Stimulated activated memory B cell treated with anti-CD40 and anti-IgM and Interleukin-4, amounts not matched to agents 10 μg/mL and 1 μg/mL and 100 μg/mL, for 72 hours (primary cell): ENCODE measurements at places on chromosomes 7 and 10.
A peak's percentile ranks its signal among the peaks of the same experiment; 100 is the strongest.

- no peaks in the 10 kb centered on the region for H3K27me3 ChIP-seq
- ATAC-seq: no peak
- H3K27ac ChIP-seq: no peak overlapping the region
- H3K4me3 ChIP-seq: no peak overlapping the region
- peaks cover 64% of the 10 kb centered on the region for H3K36me3 ChIP-seq
Measured at GRCh38 chr7:2792856-2793487, 51.1 kb downstream of the GNA12 start.

DNA sequence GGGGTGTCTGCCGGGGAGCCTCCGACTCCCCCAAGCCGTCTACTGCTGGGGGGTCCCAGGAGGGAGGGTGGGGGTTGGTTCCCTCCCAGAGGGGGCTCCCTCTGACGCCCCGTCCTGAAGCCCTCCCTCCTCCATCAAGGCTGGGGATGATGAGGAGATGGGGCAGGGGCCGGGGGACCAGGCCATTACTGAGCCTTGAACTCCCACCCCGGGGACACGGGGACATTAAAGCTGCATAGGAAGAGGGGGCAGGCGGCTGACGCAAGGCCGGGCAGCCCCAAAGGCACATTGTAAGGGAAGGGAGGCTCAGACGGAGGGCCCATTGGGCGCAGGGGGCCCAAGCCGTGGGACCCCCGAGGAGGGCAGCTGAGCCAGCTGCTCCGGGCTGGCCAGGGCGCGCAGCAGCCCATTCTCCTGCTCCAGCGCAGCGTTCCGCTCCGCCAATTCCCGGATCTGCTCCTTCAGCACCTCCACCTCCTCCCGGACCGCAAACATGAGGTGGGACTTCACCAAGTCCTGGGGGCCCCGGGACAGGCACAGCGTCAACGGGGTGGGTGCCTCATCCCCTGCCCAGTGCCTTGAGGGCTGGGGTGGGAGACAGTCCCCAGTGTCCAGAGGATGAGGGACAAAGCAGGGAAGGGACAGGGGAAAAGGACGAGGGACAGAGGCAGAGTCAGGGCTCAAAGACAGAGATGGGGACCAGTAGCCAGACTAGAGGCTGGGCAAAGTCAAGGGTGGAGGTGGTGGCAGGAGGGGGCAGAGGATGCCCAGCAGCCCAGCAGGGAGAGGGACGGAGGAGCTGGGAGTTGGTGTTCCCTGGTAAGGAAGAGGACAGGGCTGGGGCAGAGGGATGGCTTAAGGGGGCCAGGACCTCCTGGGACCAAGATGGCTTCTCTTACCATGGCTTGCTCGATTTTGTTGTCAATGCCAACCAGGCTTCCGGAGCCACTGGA lies 2.9 kb upstream of the SPACDR start:
- peaks cover 22% of the 10 kb centered on the region for H3K4me1 ChIP-seq
- peak overlapping the region; percentile 31 for H3K27ac ChIP-seq
- H3K27me3 ChIP-seq: no peaks in the 10 kb centered on the region
- H3K4me3 ChIP-seq: no peak overlapping the region
- peak; percentile 39 for ATAC-seq

DNA sequence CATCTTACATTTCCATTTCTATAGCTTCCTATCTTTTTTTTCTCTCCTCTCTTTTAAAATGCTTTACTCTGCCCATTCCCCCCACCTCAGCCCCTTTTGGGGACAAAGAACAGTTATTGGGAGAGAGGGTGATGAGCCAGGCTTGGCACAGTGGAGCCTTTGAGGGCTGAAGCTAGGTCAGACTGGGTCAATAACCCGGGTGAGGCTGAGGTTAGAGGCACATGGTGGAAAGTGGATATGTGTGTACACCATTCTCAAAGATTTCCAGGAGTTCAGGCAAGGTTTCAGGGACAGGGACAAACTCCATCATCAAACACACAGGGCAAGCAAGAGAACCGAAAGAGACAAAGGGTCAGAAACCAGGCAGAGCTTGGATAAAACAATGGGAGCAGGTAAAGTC lies 11.5 kb downstream of the ABCB4 start:
- H3K4me3 ChIP-seq: no peak overlapping the region
- no peak overlapping the region for H3K27ac ChIP-seq
- no peaks in the 10 kb centered on the region for H3K27me3 ChIP-seq
- H3K36me3 ChIP-seq: peaks cover 49% of the 10 kb centered on the region

GRCh38 chr10:42981358-42982236 lies 95.3 kb upstream of the RET start:
- ATAC-seq: no peak
- H3K36me3 ChIP-seq: no peaks in the 10 kb centered on the region
- H3K27me3 ChIP-seq: peaks cover 7% of the 10 kb centered on the region
- no peak overlapping the region for H3K4me3 ChIP-seq
- H3K27ac ChIP-seq: no peak overlapping the region
- no peaks in the 10 kb centered on the region for H3K4me1 ChIP-seq

GRCh38 chr10:12529976-12530375 lies 180.6 kb downstream of the CAMK1D start:
- no peaks in the 10 kb centered on the region for H3K27me3 ChIP-seq
- peaks cover 23% of the 10 kb centered on the region for H3K36me3 ChIP-seq
- ATAC-seq: no peak
- H3K4me3 ChIP-seq: no peak overlapping the region
- no peak overlapping the region for H3K27ac ChIP-seq
- peaks cover 28% of the 10 kb centered on the region for H3K4me1 ChIP-seq

DNA sequence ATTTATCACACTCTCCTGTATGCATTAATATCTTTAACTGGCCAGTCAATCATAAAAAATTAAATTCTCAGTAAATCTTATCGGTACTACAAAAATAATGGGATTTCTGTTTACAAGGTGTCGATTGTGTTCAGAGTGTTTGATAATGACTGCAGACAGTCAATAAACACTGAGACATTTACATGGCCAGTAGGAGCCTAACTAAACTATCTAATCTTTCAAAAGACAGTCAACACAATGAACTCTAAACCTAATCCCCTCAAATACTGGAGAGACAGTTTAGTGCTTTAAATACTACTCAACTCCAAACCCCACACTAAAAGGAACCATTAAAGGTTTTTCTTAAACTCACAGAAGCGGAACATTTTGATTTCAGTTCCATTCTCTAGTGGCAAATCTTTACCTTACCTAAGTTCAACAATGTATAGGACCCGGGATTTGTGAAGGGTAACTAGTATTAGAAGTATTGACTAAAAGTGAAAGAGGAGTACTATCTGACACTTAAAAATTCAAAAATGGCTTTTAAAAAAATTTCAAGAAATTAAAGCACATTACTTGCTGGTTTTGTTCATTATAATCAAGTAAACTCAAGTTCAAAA lies 37.3 kb upstream of the EXOC6 start:
- no peak overlapping the region for H3K27ac ChIP-seq
- peaks cover 18% of the 10 kb centered on the region for H3K4me1 ChIP-seq
- no peaks in the 10 kb centered on the region for H3K36me3 ChIP-seq

- H3K27ac ChIP-seq: no peak overlapping the region
- peaks cover 16% of the 10 kb centered on the region for H3K27me3 ChIP-seq
- no peak overlapping the region for H3K4me3 ChIP-seq
- no peaks in the 10 kb centered on the region for H3K4me1 ChIP-seq
- ATAC-seq: no peak
- H3K36me3 ChIP-seq: no peaks in the 10 kb centered on the region
Measured at GRCh38 chr7:115293628-115294240, 371.8 kb downstream of the MDFIC start.

DNA sequence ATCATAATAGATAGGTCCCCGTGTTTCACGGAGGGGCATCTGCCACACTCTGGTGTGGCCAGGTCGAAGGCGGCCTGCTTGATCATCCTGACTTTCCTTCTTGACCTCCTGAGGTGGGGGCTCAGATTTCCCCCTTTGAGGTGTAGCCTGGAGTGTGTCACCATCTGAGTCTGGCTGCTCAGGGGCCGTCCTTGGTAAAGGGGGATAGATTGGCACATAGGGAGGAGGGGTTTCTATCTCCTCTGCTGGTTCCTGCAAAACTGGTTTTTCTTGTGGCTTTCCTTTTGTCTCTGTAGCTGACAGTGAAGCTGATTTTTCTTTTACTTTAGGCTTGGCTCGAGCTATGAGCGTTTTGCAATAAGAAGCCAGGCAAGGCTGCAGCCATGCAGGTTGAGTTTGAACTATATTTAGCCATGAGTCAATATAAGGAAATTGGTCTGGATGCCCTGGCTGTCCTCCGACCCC lies 7.1 kb upstream of the ZNF117 start:
- H3K27ac ChIP-seq: no peak overlapping the region
- peaks cover 28% of the 10 kb centered on the region for H3K4me1 ChIP-seq
